Stimulated activated CD4-positive, alpha-beta T cell treated with anti-CD3 and anti-CD28 coated beads, Interleukin-12 subunit alpha, Interleukin-12 subunit beta, amount 100 ng/mL, for 24 hours (primary cell): ENCODE measurements at places on chromosomes 5 and 9.

- DNase-seq: no peak
Observed at GRCh38 chr9:134707031-134707680, 65.6 kb downstream of the COL5A1 start.

DNA sequence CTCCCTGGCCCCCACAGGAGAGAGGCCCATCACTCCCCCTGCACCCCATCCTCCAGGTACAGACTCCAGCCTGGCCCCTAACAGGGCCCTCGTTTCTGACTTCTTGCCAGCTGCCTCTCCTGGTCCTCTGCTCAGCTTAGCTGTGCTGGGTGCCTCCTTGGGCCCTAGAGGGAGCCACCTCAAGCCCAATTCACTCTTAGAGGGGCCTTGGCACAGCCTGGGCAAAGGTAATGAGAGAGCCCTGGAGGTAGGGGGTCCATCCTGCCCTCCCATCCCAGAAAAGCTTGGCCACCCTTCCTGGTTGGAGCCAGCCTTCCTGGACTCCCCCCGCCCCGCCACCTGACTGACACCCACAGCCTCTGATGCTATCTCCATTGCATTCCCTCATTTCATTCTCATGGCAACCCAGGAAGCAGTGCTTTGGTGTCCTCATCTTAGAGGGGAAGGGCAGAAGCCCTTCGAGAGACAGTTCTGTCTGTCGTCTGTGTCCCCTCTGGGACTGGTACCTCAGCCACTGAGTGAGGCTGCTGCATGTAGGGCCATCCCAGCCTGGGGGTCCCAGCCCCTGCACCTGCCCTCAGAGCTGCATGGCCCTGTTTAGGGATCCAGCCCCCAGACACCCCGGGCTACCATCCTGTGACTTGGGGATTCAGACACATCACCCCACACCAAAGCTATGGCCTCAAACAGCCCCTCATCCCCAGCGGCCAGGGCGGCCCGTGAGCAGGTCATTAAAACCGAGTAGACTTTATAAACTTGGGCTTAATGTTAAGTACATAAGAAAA lies 95.5 kb downstream of the BARX1 start:
- no peak for DNase-seq

GRCh38 chr5:112614285-112614684 lies 123.4 kb upstream of the APC start:
- no peak for DNase-seq

DNA sequence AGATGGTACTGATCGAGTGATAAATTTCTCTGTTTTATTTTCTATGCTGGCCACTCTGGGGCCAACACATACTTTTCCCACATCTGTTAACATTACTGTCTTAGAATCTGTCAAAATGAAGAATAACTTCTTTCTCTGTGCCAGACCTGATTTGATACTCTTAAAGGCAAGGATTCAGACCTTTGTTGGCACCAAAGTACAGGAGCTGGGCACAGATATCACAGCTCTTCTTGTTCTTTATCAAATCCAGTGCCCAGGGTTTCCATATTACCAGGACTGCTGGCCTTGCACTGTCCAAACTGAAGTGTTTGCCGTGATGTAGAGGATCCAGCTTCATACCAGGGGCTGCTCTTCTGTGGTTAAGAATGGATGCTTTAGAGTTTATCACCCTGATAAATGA lies 20.9 kb downstream of the ZNF474 start:
- DNase-seq: no peak
